Osteocyte (in vitro differentiated cells): ENCODE measurements at places on chromosomes 2 and 18.

GRCh38 chr2:6824962-6825361, 40.7 kb downstream of the CMPK2 start:
- DNase-seq, result no peak

- no peak for DNase-seq
These were observed 418.2 kb upstream of the ZEB2 start for GRCh38 chr2:144937910-144938709.

DNA sequence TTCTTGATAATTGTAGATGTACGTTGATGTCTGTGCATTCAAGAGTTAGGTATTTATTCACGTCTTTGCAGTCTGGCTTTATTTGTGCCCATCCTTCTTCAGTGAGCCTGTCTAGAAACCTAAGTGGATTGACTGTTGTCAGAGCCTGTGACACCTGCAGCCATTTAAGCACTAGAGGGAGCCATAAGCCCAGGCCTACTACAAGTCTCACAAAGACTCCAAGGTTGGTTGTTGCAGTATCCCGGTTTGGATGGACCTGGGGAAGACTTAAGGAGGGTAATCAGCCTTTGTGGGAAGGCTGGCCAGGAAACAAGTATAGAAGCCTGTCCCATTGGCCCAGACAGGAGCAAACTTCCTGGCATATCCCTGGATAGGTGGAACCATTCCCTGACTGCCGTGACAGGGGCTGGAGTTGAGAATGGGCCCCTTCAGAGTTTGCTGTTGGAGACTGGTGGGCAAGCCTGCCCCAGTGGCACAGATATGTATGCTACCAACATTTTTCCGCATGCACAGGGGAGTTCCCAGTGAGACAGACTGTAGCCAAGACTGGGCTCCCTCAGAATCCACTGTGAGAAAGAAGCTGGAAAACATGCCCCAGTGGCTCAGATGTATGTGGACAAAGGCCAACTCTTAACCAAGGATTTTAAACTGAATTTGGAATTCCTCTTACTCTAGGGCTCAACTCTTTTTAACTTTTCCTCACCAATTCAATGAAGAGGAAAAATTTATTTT, 9.3 kb upstream of the LRRC30 start:
- DNase-seq, result no peak

GRCh38 chr18:67600181-67601180, 84.0 kb upstream of the DSEL start:
- no peak for DNase-seq

DNA sequence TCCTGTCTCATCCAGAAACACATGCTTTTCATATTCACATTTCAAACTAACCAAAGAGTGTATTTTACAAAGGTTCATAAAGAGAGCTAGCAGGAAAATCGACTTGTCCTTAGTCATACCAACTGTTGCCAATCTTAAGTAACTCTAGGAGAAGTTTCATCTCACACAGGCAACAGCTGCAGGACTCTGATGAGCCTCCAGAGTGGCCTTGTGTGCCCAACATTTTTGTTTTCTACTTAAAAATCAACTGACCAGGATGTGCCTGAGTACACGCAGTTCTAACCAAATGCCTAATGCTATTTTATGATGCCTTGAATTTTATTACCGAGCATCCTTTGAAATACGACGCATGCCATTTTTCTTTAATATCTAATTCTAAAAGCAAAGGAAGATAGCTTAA, 595.9 kb upstream of the LRRTM4 start:
- DNase-seq, result no peak

DNA sequence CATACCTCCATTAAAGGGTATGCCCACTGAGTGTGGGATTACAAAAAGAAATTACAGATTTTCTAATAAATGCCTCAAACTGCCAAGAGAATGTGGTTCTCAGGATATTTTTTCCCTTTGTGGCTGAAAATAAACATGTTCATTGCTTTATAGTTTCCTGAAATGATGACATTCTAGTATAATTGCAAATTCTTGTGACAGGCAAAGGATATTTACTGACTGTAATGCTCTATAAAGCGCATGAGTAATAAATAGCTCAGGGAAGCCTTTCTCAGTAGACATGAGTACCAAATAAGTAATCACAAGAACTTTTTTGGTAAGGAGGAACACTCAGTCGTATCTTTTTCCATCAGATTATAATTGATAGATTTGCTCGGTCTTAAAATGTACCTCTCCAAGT, 72.3 kb downstream of the FTCDNL1 start:
- DNase-seq, result no peak

DNA sequence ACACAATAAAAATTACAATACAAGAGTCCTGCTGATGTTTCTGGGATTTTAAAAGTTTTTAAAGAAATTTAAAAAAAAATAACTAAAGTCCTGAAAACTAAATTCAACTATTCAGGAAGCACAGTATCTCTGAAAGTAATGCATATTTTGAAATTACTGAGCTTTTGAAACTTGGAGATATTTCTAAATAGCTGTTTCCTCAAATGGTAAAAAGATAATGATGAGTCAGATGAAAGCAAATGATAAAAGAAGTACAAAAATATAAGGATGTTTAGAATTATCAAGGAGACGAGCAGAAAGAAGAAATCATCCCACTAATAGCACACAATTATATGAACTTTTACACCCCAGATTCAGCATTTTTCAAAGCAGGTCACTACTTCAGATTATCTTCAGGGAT, 90.2 kb upstream of the SLC25A52 start:
- no peak for DNase-seq

DNA sequence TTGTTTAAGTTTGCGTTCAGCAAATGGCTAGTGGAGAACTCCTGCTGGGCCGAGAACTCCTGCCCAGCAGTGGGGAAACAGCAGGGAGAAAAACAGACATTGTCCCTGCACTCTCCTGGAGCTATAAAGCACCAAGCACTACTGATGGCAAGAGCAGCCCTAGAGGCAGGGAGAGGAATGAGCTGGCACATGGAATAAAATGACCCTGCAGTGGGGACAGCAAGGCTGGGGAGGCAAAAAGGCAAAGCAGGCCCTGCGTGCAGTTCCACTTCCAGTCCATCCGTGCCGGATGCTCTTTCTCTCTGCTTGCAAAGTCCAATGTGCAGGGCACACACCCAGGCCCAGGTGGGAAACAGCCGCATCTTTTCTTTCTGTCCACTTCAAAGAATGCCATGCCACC, 415.5 kb downstream of the LRATD1 start:
- DNase-seq, result no peak

DNA sequence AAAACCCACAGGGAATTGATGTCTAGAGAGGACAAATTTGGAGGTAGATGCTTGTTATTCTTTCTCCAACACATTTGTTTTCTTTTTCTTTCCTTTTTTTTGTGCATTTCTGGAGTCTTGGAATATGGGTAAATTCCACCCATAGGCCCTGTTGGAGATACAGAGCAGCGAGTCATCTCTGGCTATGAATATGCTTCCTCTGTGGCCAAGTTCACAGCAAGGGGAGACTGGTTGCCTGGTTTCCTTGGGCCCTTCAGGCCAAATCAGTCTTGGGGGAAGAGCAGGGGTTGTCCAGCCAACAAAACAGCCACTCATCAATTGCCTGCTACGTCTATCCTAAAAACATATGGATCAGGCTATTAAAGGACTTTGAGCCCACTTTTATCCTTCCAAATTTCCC, 27.5 kb downstream of the SP100 start:
- no peak for DNase-seq

GRCh38 chr2:74693213-74693612, 39.2 kb downstream of the SEMA4F start:
- DNase-seq, result no peak

- DNase-seq, result no peak
These were observed 144.0 kb downstream of the LDLRAD4 start for GRCh38 chr18:13362607-13363006.

GRCh38 chr18:57081899-57082298, 65.0 kb upstream of the BOD1L2 start:
- DNase-seq, result no peak

- DNase-seq, result no peak
These were observed 96.4 kb downstream of the MAPRE2 start for GRCh38 chr18:35137632-35138031.

DNA sequence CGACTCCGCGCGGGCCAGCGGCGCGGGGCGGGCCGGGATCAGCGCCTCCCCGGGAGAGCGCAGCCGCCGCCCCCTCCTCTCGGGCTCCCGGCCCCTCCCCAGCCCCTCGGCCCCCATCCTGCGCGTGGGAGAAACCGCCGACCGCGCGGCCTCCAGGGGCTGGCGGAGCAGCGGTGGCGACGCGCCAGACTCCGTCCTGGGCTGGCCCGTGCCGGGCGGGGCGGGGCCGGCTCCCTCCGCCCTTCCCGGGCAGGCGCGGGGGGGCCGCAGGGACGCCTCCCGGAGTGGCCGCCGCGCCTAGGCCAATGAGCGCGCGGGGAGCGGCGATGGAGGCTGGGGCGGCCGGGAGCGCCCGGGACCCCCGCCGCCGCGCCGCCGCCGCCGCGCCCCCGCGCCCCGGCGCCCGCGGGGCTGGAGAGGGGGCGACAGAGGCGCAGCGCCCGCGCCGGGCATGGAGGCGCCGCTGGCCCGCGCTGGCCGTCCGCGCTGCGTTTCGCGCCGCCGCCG, 49.1 kb downstream of the KCNIP3 start:
- no peak for DNase-seq

DNA sequence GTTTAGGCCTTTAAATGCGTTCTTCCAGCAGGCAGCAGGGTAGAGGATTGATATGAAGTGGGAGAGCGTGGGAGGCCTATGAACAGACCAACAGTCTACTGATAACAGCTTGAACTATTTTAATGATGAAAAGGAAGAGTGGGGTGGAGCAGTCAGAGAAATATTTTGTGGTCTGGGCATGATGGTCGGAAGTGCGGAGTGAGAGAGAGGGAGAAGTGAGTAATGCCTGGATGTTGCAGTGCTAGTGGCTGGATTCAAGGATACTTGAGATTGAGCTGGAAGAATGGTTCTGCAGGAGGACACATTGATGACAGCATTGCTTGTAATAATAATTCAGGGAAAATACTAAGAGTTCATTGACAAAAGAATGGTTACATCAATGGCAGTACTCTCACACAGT, 151.0 kb upstream of the DAPL1 start:
- no peak for DNase-seq

DNA sequence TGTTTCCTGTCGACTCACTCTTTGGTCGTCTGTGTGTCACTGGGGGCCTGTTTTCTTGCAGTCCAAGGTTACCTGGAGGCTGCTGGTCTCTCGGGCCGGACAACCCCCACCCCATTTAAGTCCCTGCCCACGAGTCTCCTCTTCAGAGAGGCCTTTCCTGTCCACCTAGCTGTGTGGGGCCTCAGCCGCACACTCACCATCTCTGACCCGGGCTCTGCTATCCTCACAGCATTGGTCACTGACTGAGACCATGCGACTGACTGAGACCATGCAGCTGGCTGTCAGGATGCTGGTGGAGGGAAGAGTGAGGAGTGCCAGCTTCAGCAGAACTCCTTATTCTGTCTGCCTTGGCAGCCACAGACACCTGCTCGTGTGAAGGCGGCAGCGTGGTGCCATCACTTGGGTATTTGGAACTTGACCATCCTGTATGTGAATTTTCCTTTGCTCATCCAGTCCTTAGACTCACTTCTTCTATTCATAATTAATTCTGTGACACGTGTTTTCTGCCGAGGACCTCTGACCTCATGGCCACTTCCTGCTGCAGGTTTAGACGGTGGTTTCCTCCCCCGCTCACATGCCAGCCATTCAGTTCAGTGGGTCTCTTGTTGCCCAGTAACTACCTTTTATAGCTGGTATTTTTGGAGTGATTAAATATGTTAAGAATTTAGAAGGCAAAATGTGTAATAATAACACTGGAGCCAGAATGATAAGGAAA, 47.5 kb upstream of the ASB1 start:
- DNase-seq, result no peak

- no peak for DNase-seq
These were observed 55.3 kb downstream of the TWIST2 start for GRCh38 chr2:238903141-238903540.

DNA sequence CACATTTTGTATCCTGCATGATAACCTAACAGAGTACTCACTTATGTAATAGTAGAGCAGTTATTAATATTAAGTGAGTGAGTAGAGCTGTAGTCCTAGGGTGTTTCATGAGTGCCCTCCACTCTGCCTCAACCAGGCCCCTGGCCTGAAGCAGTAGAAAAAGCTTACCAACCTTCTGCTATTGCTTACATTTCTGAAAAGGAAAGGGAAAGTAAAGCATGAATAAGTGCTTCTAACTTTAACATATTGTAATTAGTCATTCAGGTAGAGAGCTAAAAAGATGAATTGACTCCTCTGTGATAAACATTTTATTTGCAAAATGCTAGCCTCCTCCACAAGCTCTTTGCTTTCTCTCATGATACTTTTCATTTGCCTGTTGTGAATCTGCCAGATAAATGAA, 94.7 kb upstream of the RPE start:
- no peak for DNase-seq

DNA sequence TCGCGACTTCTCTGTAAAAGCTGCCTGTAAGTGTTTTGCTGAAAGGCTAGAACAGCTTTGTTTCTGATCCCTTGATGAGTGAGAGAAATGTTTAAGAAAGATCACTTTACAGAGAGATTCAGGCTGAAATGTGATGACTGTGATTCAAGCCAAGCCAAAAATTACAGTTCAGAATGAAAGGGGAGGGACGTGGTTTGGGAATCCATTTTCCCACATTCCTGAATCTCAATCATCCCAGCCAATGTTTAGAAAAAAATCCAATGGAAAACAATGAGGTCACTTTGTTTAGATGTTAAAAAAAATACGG, 416.7 kb downstream of the ARHGAP15 start:
- no peak for DNase-seq

- no peak for DNase-seq
These were observed 42.7 kb upstream of the RND3 start for GRCh38 chr2:150530168-150530567.

DNA sequence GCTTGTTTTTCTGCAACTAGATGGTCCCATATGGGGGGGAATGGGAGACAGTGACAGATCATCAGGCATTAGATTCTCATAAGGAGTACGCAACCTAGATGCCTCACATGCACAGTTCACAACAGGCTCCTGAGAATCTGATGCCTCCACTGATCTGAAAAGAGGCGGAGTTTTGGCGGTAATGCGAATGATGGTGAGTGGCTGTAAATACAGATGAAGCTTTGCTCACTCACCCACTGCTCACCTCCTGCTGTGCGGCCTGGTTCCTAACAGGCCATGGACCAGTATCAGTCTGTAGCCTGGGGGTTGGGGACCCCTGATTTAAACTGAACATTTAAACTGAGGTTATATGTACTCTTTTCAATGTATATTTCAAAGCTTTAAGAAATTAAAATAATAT, 40.7 kb downstream of the SOS1 start:
- DNase-seq, result no peak
